ENCODE measurements at places on chromosomes 6 and 20. TPM values are rescaled to one million over a fixed set of nuclear protein-coding genes. Genes with fewer than 3 reads are reported as not detected.

PTCHD4 gene
- total RNA-seq, result not detected

SSR1 gene
- 108 TPM for total RNA-seq

DNA sequence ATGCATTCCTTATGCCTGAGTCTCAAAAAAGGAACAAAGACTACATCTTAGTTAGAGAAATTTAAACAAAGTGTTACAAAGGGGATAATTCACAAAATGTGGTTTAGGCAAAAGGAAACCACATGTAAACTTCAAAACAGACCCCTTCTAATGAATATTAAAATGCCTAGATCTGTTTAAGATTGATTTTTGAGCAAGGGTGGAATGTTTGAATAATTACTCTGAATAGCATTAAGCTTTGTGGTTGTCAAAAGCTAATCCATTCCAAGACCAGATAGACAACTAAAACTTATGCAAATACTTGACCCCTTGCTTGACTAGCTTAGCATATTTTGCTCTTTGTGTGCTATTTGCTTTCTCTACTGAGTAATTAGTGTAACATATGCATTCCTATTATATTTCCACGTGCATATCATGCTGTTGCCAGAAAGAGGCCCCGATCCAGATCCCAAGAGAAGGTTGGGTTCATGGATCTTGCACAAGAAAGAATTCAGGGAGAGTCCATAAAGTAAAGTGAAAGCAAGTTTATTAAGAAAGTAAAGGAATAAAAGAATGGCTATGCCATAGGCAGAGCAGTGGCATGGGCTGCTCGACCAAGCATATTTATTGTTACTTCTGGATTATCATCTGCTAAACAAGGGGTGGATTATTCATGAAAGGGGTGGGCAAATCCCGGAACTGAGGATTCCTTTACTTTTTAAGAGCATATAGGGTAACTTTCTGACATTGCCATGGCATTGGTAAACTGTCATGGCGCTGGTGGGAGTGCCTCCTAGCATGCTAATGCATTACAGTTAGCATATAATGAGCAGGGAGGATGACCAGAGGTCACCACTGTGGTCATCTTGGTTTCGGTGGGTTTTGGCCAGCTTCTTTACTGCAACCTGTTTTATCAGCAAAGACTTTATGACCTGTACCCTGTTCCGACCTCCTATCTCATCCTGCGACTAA is 1193.4 kb upstream of the EYS start:
- DNase-seq, result no peak
- H3K36me3 ChIP-seq, result no peaks in the 10 kb centered on the region
- no peaks in the 10 kb centered on the region for H3K4me1 ChIP-seq
- no peak overlapping the region for H3K4me3 ChIP-seq
- H3K27me3 ChIP-seq, result no peaks in the 10 kb centered on the region
- no peak overlapping the region for H3K27ac ChIP-seq

GRCh38 chr20:45545351-45545750 is 1.9 kb downstream of the EPPIN start:
- H3K36me3 ChIP-seq, result no peaks in the 10 kb centered on the region
- no peak overlapping the region for H3K4me3 ChIP-seq
- DNase-seq, result no peak
- no peaks in the 10 kb centered on the region for H3K4me1 ChIP-seq

DNA sequence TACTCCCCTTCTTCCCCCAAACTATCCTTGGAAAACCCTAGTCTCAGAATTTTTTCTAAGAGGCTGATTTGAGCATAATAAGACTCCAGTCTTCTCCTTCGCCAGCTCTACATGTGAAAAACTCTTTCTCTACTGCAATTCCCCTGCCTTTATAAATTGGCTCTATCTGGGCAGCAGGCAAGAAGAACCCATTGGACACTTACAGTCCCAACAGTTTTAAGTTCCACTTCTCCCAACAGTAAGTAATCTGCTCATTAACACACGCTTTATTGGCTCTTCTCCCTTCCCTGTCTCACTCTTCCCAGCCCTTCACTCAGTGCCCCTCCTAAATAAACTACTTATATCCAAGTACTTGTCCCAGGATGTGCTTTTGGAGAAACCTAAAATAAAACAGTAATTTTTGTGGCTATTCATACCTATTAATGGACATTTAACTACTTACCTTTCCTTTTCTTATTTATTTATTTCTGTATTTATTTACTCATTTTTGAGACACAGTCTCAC is 11.1 kb upstream of the DDR1 start:
- no peak overlapping the region for H3K4me3 ChIP-seq
- H3K36me3 ChIP-seq, result no peaks in the 10 kb centered on the region
- no peaks in the 10 kb centered on the region for H3K27me3 ChIP-seq
- no peaks in the 10 kb centered on the region for H3K4me1 ChIP-seq
- no peak for DNase-seq

DNA sequence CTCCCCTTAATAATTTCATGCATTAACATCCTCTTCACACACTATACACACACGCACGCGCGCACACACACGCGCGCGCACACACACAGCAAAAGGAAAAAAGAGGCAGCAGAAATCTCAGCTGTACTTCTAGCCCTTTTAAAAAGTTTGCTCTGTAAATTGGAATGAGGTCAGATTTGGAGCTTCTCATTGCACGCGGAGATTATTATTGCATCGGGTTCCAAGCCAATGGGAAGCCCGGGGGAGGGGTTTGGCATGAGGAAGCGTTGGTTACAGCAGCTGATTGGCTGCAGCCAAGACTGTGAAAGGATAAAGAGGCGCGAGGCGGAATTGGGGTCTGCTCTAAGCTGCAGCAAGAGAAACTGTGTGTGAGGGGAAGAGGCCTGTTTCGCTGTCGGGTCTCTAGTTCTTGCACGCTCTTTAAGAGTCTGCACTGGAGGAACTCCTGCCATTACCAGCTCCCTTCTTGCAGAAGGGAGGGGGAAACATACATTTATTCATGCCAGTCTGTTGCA is at the start of gene SOX4:
SOX4 (plus strand) TSS at position 340 of the 515 bp plus-strand sequence. CDS start 784 bp downstream, outside the sequence.
- DNase-seq, result peak; percentile 62
- no peaks in the 10 kb centered on the region for H3K36me3 ChIP-seq
- H3K4me3 ChIP-seq, result peak within 1 kb of the TSS; percentile 98

- H3K27ac ChIP-seq, result no peak overlapping the region
- H3K4me1 ChIP-seq, result no peaks in the 10 kb centered on the region
- DNase-seq, result no peak
- H3K27me3 ChIP-seq, result no peaks in the 10 kb centered on the region
- no peaks in the 10 kb centered on the region for H3K36me3 ChIP-seq
Observed at GRCh38 chr6:161792851-161793493, 519.1 kb upstream of the AGPAT4 start.

- peak overlapping the region; percentile 93 for H3K4me3 ChIP-seq
- peaks cover 22% of the 10 kb centered on the region for H3K4me1 ChIP-seq
- H3K27me3 ChIP-seq, result no peaks in the 10 kb centered on the region
- H3K27ac ChIP-seq, result peak overlapping the region; percentile 81
- no peaks in the 10 kb centered on the region for H3K36me3 ChIP-seq
- peak; percentile 71 for DNase-seq
Observed at GRCh38 chr6:90295854-90296340, 746 bp downstream of the BACH2 start.

GRCh38 chr6:2396042-2396657 is 150.7 kb upstream of the GMDS start:
- H3K27ac ChIP-seq, result no peak overlapping the region
- no peaks in the 10 kb centered on the region for H3K27me3 ChIP-seq
- DNase-seq, result no peak
- H3K4me1 ChIP-seq, result no peaks in the 10 kb centered on the region

- H3K4me1 ChIP-seq, result no peaks in the 10 kb centered on the region
- H3K36me3 ChIP-seq, result no peaks in the 10 kb centered on the region
- H3K4me3 ChIP-seq, result no peak overlapping the region
- DNase-seq, result no peak
- H3K27ac ChIP-seq, result no peak overlapping the region
Observed at GRCh38 chr6:41700463-41701347, 34.7 kb downstream of the TFEB start.
